Activated naive CD8-positive, alpha-beta T cell treated with anti-CD3 and anti-CD28 coated beads for 36 hours (primary cell): ENCODE measurements at places on chromosomes 4 and X.

DNA sequence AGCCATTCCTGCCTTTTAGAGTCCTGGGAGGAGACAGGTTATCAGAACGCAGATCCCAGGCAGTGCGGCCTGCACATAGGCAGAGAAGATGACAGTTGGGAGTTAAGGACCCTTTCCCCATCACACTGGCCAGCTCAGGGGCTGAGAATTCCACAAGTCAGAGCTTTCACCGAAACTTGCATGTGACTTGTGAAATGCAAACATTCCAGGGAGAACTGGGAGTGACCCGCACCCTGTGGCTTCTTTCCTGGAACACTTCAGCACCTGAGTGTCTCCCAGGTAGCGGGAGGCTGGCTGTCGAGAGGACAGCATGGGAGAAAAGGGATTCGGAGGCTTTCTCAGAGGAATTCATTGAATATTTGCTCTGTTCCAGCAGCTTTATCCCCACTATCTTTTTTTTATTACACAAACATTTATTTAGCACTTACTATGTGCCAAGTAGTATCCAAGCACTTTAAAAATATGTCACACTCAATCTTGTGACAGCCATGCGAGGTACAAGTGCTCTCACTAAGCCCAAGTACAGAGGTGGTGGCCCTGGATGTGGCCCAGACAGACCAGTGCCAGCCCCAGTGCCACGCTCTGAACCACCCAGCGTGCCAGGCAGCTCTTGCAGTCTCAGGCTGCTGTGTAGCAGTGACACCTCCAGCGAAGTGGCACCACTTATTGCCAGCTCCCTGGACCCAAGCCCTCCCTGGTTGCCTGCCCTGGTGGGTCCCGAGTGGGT is 100.5 kb downstream of the PHKA2 start:
- DNase-seq: no peak

DNA sequence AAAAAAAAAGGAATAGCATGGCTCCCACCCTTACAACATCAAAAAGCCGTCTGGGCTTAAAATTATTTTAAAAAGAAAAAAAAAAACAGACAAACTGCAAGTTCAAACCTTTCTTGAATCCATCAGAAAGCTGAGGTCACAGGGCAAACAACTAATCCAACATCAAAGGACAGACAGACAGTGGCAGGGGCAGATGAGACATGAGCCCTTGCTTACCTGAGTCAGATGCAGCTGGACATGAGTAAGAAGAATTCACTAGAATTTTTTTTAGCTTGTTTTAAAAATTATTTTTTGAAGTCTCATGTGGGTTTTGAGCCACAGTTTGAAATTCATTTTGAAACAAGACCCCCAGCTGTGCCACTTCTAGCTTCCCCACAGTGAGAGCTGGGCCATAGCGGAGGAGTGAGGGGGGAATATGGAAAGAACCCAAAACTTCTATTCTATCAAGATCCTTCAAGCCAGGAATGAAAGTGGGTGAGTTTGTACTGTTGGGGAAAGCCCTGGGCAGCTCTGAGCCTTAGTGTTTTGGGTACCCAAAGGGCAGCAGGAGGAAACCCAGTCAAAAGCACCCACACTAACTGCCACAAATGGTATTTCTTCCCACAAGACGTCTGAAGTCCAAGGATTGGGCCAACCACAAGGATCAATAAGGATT is 111.4 kb downstream of the ATXN3L start:
- no peak for DNase-seq

GRCh38 chr4:164659765-164660164 is 94.2 kb upstream of the SMIM31 start:
- no peak for DNase-seq

DNA sequence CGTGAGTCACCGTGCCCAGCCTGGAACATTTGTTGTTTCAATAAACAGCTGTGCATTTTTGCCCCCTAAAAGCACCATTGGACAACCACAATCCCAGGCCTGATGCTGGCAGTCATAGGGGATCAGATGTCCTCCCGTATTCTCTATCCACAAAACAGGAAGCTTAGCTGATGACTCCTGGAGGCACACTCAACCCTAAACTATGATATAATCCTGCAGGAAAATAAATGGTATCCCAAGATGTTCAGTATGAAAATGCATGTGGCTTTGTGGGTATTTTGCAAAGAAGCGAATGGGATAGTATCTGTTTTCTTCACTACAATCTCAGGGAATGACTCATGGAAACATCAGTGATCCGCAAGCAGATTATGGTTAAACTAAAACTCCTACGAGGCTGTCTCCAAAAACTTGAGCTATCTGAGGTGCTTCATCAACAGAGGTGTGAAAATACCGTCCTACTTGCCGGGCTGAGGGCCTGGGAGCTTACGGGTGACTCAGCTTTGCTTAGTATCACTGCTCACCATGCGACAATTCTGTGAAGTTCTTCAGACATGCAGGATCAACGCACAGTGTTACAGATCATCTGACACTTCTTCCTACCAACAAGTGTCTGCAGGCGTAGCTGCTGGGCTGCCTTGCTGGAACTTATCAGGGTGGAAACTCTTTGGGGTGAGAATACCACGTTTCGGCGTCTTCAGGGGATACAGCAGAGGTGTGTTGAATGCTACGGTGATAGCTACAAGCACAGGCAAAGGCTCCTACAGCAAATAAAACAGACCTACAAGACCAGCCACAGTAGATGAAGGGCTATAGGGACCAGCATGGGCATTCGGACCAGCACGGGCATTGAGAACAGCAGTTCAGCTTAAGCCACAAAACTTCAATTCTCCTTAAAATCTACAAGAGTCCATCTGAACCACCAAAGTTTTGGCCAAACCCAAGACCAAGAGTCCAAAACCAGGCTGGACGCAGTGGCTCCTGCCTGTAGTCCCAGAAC is 148.5 kb downstream of the DHRSX start:
- no peak for DNase-seq

GRCh38 chrX:94401426-94401825 is 727.4 kb downstream of the FAM133A start:
- DNase-seq: no peak

- peak; percentile 31 for DNase-seq
Observed at GRCh38 chrX:9465380-9466123, 694 bp downstream of the TBL1X start.

DNA sequence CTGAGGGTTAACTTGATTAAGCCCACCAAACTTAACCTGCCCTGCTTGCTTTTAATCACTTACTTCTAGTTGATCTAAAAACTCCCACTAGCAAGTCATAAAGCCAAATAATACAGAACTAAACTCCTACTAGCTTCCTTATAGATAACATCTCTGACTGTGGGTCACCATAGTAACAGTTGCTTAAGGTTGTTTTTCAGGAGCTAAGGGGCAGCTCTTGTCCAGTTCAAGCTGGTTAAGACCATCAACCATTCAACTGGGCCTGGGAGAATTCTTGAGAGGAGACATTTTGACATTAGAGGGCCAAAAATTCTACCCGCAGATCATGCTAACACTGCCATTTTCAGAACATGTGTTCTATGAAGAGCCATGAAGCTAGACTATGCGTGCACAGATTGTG is 67.0 kb downstream of the UCHL1 start:
- no peak for DNase-seq

- no peak for DNase-seq
Observed at GRCh38 chr4:109682875-109683274, 20.4 kb downstream of the CASP6 start.

DNA sequence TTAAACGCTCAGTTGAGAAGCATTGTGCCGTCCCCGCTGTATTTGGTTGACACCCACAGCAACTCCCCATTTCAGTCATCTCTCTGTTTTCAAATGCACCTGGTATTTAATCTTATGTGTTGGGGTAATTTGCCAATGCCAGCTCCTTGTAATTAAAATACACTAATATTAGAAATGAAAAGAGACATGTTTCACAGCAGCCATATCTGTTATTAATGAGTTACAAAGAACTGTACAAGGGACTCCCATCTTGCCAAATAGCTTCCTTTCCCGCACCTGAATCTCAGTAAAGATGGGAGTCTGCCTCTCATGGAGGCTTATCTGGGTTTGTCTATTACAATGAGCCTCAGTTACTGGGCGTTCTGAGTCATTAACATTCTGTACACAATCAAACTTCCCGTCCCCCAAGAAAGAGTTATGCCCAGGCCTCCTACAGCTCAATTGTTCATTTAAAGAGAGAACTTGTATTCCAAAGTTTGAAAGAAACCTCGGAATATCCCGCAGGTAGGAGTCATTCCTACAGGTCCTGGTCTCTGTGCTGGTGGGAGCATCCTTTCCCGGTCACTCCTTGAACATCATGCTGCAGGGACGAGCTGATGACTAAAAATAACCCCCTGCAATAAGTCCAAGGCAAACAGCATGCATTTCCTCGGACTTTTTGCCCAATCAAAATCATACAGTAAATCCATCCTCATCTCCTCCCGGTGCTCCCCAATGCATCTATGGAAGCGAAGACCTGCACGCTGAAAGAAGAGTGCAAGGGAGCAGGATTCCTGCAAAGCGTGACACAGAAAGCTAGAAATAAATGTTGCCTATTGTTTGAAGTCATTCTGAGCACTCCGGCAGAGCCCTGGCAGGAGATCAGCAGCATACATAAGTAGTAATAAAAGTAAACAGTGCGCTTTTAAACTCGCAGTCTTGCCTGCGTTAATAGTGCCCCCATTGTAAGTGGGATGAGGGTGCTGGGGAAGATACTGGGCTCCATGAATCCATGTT is 926 bp downstream of the NDP start:
- no peak for DNase-seq

GRCh38 chr4:22850055-22850454 is 157.3 kb downstream of the GBA3 start:
- no peak for DNase-seq

GRCh38 chr4:137253949-137254348 is 278.3 kb downstream of the PCDH18 start:
- DNase-seq: no peak

- no peak for DNase-seq
Observed at GRCh38 chr4:76233529-76233928, 18.0 kb upstream of the FAM47E start.

GRCh38 chr4:121822047-121822446 is 1.6 kb downstream of the CCNA2 start:
- no peak for DNase-seq

GRCh38 chr4:3760841-3761240 is 5.3 kb upstream of the ADRA2C start:
- DNase-seq: no peak

DNA sequence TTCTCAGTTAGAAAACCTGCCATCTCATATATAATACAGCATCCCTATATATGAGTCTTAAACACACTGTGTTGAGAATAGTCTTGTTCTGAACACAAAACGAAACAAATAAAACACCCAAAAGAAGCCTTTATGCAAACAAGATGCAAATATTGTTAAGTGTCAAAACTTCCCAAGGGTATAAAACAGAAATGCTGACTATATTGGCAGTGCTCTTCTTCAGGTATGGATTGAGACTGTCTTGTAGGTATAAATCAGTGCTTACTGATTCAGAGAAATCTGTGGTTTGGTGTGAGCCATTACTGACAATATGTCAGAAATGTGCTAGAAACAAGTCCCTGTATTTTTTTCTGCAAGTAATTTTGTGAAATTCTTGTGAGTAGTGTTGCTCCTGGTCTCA is 82.8 kb upstream of the CTSO start:
- no peak for DNase-seq

GRCh38 chr4:93878566-93878965 is 50.0 kb downstream of the ATOH1 start:
- DNase-seq: no peak

DNA sequence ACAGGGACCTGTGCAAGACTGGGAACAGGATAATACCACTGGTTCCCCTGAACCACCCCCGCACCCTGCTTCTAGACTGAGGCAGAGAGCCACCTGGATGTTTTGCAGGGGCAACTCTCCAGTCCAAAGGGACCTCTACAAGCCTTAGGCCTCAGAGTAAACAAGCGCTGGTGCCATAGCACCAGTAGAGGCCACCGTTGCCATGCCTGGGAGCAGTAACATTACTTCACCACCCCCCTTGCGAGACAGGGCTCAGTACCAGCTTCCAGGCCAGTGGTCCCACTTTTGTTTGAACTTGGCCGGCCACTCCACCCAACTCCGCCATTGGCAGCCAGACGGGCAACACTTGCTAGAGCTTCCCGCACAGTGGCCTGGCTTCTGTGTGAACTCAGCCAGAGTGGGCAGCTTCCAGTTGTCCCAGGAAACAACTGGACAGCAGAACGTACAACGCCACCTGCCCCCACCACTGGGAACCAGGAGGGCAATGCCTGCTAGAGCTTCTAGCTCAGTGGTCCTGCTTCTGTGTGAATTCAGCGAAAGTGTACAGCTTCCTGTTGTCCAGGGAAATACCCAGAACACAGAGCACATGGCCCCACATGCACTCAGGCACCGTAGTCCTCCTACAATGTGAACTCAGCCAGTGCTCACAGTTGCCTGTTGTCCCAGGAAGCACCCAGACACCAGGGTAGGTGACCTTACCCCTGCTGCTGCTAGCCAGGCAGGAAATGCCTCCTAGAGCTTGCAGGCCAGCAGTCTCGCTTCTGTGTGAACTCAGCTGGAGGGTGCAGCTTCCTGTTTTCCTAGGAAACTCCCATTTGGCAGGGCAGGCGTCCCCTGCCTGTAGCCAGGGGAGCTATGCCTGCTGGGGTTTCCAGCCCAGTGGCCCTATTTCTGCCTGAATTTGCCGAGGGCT is 39.9 kb upstream of the PCDH19 start:
- DNase-seq: no peak

- no peak for DNase-seq
Observed at GRCh38 chr4:126895988-126896570, 736.7 kb upstream of the INTU start.

GRCh38 chr4:154911097-154911496 is 130.0 kb downstream of the RBM46 start:
- no peak for DNase-seq

GRCh38 chr4:48787056-48787455 is 7.0 kb upstream of the FRYL start:
- no peak for DNase-seq

DNA sequence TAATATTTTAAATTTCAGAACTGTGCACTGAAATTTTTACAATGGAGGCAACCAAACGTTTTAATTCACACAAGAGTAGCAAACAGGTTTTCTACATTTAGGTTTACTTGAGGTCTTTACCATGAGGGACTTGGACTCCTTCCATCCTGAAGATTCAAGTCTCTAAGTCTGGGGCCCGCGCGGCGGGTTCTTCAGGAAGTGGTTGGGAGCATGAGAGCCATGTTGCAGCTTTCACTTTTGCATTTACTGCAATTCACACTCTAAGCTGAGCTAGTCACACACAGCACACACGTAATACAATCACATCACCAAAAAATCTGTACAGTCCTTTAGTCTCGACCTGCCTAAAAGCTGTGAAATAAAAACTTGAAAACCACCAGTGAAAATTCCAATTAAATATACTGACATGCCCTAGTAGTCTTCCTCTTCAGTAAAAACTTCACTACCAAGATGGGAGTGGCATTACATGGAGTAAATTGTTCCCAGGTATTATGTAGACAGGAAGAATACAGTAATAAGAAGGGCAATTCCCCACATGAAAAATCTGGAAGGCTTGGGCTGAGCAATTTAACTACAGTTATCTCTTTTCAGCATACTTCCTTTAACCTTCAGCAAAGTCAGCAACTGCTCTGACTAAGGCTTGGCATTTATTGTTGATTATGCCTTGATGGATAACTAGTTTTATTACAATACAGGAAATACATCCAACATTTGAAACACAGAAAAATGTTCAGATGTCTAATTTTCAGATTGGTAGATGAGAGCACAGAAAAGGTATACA is 571.1 kb upstream of the DIPK2B start:
- DNase-seq: peak; percentile 43
